ENCODE measurements at places on chromosomes 2 and 18.

GRCh38 chr2:81260320-81260719 is 955.8 kb upstream of the LRRTM1 start:
- peak; percentile 85 for DNase-seq

GRCh38 chr2:49164729-49165128 is 10.4 kb upstream of the FSHR start:
- DNase-seq = no peak

- no peak for DNase-seq
Measured at GRCh38 chr2:85541753-85542457, 2.9 kb downstream of the MAT2A start.

- no peak for DNase-seq
Measured at GRCh38 chr18:13570216-13570615, 156.1 kb downstream of the FAM210A start.

GRCh38 chr2:200797242-200797770 is 14.4 kb upstream of the BZW1 start:
- no peak for DNase-seq

DNA sequence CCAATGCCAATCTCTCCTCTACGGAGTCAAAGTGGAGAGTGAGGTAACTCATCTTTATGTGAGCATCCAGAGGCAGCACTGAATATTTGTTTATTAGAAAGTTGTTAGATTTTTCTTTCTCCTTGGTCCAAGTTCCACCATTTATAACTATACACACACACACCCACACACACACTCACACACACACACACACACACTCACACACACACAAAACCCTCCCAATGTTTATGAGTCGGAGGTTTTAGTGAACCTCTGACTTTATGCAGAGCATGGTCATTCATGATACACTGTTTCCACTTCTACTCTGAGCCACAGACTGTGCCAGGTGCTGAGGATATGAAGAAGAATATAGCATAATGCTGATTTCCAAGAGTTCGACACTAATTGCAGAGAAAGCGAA is 132.9 kb upstream of the CCDC68 start:
- no peak for DNase-seq

DNA sequence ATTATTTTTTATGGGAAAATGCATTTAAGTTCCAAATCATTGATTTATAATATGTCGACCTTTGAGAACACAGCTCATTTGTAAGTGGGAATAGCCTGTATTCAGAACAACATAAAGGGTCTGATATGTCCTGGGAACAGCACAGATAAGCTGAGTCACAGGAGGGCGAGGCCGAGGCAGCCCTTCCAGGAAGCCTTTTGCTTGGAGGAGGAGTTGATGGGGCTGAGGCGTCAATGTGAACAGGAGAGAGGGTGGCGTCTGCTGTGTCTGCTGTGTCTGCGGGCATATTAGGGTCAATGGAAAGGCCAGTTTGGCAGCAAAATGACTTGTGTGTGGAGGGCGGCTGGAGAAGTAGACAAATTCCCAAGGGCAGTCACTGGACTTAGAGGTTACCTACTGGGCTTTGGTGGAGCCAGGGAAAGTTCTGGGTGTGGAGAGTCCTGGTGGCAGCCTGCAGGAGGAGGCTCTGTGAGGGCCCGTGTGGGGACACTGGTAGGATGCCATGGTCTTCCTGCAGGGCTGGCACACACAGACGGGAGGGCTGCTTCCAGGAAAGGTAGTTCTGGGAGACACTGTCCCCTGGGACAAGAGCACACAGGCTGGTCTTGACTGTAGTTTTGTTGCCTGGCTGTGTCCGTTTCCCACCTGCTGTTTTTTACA is 128.1 kb downstream of the GLI2 start:
- DNase-seq = peak; percentile 74

DNA sequence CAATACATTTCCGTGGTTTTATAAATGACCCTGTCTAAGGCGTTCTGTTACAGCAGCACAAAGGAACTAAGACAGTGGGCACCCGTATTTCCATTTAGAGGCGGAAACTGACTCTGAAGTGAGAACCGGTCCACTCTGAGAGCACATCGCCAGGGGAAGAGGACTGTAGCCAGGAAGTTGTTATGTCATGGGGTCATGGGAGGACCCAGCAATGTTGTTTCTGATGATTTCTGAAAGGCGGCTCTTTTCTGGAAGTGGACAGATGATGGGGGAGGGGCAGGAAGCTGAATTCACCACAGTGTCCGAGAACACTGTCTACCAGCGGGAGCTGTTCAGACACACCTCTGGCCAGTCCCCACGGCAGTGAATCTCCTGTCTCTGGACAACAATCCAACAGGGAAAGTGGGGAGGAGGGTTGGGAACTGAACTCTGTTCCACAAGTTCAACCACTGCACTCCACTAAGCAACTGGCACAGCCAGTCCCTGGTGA is 2.1 kb upstream of the LRRFIP1 start:
- no peak for DNase-seq

- DNase-seq = no peak
Measured at GRCh38 chr2:32925283-32925815, 21.4 kb upstream of the LTBP1 start.

GRCh38 chr18:37675699-37676098 is 110.1 kb upstream of the CELF4 start:
- DNase-seq = no peak

- peak; percentile 7 for DNase-seq
Measured at GRCh38 chr18:69943021-69943420, 4.7 kb downstream of the CD226 start.

DNA sequence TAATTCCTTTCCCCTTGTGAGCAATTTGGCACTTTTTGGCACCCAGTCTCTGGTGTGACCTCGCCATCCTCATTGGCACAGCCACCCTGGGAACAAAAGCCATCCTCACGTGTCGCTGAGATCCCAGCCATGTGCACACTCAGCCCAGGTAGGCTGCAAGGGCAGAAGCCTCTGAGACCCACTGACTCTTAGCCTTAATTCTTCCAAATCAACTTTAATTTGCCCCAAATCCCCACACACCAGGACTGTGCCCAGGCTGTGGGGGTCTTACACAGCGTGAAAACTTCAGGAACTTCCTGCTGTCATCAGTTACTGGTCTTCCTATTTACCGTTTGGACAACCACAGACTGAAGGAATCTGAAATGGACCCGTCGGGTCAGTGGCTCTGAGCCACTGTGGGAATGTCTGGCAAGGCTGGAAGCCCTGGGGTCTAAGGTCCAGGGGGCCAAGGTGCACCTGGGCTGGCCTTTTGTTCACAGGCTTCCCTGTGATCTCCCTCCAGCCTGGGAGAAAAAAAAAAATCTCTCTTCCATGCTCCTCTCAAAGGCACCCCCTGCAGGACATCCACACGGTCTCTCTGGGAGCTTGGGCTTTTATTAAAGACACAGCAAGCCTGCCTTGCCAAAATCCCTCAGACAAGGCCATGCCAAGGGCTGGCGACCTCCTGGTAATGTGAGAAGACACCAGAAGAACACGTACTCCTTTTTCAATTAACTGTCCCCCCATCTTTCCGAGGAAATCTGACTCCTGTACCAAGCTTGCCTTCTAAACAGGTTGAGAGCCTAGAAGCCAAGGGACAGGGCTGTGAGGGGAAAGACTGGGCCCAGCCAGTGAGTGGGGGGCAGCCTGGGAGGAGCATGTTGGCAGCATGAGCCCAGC is 42.1 kb upstream of the LAPTM4A start:
- DNase-seq = peak; percentile 89

GRCh38 chr18:58493516-58494253 is 135.2 kb downstream of the ALPK2 start:
- peak; percentile 79 for DNase-seq

DNA sequence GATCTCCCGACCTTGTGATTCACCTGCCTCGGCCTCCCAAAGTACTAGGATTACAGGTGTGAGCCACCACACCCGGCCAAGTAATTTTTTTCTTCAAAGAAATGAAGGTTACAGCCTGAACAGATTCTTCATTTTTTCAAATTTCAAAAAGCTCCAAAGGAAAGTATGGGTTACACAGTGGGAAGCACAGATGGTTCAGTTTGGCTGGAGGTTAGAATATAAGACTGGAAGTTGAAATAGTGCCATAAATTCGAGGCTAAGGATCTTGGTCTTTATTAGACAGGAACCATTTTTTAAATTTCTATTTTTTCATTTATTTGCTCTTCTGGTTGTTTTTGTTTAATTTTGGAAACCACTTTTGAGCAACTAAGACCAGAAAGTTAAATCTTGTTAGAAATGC is 120.0 kb downstream of the STK39 start:
- no peak for DNase-seq

GRCh38 chr2:1995987-1996386 is 251.7 kb upstream of the PXDN start:
- DNase-seq = peak; percentile 20

DNA sequence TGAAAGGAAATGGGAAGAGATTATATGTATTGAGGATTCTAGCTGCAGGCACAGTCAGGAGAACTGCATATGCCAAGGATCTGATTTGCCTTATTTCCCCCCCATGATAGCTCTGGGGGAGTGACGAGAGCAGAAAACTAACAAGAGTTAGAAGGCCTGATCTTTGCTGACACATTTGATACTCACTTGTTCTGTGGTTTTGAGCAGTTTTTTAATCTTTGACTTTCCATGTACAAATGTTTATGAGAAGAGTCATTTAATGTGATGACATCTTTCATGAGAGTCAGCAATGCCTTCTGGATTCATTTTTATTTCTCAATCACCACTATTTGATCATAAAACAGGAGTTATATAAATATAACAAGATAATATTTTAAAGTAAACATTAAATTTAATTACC is 12.7 kb upstream of the SERPINB7 start:
- DNase-seq = no peak

DNA sequence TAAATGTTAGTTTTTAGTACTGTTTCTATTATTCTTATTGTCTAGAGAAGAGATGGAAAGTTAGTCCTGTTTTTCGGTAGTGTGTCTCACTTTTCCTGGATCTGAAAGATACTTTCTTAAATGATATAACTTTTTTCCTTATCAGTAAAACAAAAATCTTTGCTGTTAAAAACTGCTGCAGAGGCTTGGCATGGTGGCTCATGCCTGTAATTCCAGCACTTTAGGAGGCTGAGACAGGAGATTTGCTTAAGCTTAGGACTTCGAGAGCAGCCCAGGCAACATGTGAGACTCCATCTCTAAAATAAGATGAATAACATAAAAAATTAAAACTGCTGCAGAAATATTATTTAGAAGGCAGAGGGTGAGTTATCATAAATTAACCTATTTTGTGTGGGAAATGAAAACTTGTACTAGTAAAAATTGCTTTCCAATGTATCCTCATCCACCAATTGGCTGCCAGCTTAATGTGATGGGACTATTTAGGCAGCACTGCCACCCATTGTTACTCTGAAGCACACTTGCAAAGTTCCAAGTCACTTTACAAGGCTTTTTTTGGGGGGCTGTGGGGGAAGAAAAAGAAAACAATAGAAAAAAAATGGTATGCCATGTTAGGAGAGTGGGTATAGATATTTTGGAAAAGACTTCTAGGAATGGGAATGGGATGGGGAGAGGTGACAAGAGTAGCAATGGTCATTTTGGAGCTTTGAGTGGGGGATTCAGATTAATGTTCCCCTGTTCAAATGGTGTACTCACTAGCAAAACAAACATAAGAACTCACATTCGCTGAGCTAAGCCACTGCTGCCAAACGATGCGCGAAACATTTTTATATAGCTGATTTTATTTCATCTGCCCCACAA is 62.7 kb downstream of the MEIS1 start:
- DNase-seq = no peak

DNA sequence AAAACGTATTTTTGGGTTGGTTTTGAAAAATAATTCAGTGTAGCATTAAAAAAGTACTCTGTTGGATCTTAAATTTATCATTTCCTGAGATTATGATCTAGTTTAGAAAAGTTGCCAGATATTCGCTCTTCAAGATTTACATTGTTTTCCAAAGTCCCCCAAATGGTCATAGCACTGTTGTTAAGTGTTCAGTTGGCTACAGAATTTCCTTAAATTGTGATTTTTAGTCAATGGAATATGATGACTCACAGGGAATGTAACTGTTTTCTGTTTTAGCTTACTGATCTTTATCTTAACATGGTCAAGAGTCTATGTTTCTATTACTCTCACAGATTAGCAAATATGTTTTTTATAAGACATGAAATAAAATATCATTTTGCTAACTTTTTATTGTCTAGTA is 23.2 kb downstream of the PLCL1 start:
- no peak for DNase-seq

DNA sequence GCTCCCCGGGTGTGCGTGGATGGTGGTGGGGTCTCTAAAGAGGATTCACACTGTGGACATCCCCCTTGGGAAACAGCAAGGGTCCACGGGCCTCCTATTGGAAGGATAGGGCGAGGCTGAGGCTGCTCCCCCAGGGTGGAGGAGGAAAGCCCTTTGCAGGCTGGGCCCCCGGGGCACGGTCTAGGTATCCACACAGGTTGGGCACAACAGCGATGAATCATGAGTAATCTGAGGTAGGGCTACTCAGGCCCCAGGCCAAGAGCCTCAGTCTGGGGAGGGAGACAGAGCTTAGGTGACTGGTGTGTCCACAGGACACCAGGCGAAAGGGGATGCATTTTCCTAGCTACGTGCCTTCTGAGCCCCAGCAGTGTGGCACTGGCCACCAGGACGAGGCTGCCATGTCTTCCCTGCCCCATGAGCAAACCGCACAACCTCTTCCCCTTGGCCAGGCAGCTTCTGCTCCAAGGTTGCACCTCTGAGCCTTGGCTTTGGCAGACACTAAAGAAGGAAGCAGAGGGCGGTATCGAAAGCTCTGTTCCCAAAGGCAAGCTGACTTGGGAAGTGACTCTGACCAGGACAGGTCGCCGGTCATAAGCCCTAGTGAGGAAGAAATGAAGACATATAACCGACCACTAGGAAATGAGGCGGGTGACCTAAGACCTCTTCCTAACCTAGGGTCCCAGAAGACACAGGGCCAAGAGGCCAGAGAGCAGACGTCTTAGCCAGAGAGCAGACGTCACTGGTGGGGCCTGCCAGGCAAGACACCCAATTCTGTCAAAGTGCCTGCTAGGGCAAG is 14.6 kb upstream of the SEMA4C start:
- DNase-seq = no peak

DNA sequence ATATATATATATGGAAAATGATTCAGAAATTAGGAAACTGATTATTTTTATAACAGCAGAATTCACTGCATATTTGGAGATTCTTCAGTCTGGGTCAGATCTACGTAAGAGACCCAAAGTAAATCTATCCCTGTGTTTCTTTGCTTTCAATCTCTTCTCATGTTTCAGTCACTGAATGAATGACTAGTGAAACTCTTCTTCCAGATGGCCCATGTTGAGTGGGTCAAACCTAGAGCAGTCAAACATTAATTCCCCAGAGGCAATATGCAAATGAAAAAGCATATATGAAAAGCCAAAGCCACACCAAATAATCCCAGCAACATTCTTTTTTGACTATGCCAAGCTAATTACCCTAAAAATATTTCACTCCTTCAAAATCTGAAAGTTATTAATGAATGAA is 317.3 kb downstream of the RBM43 start:
- DNase-seq = no peak

GRCh38 chr2:227606476-227606875 is 7.8 kb downstream of the SCYGR2 start:
- DNase-seq = no peak

- no peak for DNase-seq
Measured at GRCh38 chr2:197369228-197369932, 58.8 kb upstream of the ANKRD44 start.

DNA sequence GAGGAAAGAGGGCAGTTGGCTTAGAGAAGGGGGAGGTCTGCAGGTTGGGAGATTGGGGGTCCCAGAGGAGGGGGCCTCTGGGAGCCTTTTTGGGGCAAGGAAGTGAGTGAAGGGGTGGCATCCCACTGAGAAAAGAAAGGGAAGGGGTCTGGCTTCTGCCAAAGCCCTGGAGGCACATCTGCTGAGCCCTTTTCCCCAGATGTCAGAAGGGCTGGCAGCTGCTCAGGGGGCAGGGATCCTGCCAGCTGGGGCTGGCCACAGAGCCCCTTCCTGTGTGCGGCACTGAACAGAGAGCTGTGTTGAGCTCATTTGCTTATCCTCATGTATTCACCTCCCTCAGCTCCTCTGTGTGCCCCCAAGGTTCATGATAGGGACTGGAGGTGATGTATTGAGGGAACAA is 54.5 kb downstream of the APOB start:
- DNase-seq = no peak
